ENCODE measurements at places on chromosomes 1 and 21.
A peak's percentile ranks its signal among the peaks of the same experiment; 100 is the strongest.

GRCh38 chr1:115805597-115805996, 35.3 kb downstream of the NHLH2 start:
- no peak for DNase-seq

DNA sequence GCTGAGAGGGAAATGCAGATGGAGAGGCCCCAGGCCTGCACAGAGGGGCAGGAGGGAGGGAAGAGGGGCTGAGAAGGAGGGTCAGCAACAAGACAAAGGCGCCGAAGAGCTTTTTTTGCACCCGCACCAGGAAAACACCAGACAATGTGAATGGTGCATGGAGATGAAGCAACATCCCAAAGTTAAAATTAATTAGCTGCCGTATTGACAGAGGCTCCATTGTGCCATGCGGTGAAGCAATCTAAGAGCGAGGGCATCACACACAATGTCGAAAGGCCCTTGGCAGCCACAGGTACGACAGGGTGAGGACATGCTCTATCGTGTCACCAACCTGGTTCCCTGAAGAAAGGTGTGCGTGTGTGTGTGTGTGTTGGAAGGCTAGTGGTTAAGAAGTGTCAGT, 41.2 kb downstream of the SSBP3 start:
- no peak for DNase-seq

DNA sequence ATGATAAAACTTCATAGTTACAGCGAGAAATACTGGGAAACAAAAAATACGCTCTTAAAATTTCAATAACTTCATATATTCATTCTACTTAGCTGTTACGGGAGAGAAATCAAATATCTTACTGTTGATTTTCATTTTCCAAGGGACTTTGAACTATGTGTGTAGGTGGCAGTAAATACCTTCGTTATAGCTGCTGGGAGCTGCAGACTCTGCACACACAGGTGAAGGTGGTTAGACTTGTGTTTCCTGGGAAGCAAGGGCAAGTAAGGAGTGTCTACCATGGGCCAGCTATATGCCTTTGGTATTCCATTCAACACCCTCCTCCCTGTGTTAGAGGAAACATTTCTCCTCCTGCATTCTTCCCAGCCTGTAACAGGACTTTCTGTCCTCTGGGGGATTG, 51.4 kb upstream of the DIRAS3 start:
- DNase-seq = no peak

GRCh38 chr1:19812875-19813642, 2.0 kb downstream of the RNF186 start:
- DNase-seq = no peak

GRCh38 chr1:226657895-226658545, 81.1 kb downstream of the ITPKB start:
- no peak for DNase-seq

DNA sequence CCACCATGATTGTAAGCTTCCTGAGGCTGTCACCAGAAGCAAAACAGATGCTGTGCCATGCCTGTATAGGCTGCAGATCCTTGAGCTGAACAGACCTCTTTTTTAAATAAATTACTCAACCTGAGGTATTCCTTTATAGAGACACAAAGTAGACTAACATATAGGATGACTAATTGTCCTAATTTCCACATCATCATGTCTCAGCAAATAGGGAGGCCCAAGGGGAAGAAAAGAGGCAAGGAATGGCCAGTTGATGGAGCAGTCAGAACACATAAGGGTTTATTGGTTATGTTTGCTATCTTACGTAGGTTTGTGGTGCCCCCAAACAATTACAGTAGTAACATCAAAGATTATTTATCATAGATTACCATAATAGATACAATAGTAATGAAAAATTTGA, 126.2 kb downstream of the RASAL2 start:
- no peak for DNase-seq

GRCh38 chr21:15852146-15852545, 122.4 kb downstream of the USP25 start:
- DNase-seq = no peak

DNA sequence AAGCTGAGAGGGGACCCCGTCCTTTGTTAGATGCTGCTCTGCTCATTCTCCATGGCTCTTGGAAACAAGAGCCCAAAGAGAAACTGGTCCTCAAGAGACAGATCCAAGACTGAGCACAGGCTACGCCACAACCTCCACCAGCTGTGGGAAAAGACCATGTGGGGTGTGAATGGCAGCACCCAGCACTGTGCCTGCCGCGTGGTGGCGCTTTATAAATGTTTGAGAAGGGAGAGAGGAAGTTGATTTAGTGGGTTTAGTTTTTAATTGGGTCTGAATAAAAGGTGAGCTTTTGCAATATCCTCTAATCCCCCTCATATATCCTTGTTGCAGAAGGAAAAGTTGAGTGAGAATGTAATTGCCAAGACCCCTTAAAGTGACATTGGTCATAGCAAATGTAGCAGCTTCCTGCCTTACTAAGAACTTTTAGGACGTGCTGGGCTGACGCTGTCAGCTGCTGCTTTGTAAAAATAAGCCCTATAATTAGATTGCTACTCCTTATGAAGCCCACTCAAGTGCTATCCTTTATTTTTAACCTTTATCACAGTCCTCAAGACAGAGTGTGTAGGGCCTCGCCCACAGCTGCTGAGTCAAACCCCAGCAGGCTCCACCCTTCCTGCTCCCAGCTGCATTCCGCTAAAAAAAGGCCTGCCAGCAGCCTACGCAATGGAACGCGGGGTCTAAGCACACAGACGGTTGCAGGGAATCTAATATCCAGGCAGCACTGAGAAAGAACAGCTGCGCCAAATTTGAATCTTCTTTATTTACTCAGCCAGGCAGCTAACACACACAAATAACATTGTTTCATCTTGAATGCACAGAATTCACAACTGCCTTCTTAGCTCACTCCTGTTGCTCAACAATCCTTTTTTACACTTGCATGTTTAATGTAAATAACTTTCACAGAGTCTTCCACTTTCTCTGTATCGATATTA, 47.4 kb upstream of the PRDX6 start:
- peak; percentile 24 for DNase-seq

DNA sequence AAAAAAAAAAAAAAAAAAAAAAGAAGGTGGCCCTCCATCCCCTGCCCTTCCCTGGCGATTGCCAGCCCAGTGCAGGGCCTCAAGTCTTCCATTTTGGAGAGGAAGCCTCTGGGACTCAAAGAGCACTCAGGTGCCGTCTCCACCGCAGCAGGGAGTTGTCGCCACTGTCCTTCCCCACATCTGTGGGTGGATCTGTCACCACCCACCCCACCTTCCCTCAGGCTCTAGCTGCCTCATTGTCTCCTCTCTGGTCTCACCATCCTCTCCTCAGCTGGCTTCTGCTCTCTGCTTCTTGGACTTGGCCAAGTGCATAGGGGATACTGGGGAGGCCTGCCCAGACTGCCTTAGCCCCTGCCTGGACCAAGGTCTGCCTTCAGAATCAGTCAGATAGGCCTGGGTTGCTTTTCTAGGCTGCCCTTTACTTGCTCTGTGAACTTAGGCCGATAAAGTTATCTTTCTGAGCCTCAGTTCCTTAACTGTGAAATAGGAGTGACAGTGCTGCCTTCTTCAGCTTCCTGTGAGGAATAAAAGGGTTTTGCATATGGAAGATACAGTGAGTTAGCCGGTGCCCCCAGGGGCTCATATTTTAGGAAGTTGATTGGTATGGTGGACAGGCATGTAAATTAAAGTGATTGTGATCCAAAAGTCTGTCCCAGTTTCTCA, 15.8 kb downstream of the RCC1 start:
- no peak for DNase-seq

DNA sequence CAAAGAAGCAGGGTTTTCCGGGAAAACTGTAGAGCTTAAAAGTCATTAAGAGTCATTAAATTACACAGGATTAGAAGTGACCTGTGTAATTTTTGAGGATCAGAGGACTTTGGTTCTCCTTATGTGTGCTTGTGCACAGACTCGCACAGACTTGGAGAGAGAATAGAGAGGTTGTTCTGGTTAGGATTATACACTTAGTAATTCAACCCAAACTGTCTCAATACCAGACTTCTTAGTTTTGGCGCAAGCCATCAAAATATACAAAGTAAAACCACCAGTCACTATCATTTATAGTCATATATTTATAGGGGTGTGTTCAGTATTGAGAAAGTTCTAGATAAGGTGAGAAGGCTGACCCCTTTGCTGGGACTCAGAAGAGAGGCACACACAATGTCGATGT, 112.3 kb downstream of the HLX start:
- DNase-seq = no peak
